NCI-H2029 treated with DMSO at 0.1 percent for 48 hours (cell line): ENCODE measurements at places on chromosomes 12 and 14.

- DNase-seq = no peak
Measured at GRCh38 chr12:9760699-9761418, at the start of gene CD69. Gene CD69, minus strand, starts transcription at chr12:9760901. Its CDS starts 81 bp downstream, at chr12:9760820.

DNA sequence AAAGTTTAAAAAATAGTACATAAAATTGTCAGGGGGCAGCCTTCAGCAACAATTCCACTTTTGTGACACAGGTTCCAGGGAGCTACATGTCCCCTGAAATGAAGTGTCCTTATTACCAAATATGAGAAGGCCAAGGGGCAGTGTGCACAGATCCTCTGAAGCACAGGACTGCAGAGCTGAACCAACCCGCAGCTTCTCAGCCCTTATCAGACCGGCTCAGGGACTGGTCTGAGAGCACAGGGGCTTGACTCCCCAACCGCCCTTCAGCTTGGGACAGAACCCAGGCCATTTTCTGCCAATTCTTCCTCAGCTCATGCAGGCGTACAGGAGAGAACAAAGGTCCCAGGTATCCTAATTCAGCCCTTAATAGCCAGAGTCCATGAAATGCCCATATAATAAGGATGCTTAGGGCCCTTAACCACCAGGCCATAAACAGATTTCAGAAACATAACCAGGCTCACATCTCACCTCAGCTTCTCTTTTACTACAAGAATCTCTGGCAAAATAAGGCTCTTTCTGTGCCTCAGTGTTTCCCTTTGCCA is 221.3 kb downstream of the ANO2 start:
- DNase-seq = no peak

- DNase-seq = no peak
Measured at GRCh38 chr12:67772267-67773169, 124.0 kb downstream of the DYRK2 start.

DNA sequence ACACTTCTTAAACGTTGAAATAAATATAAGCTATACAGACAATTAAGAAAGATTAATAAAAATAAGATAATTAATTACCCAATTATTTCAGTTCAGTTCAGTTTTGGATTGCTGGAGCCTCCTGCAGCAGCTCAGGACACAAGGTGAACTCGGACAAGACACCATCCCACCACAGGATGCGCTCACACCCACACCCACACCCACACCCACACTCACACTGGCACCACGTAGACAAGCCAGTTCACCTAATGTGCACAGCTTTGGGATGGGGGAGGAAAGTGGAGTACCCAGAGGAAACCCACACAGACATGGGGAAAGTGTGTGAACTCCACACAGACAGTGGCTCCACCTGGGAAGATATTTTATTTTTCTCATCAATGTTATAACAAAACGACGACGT is 32.1 kb downstream of the EMP1 start:
- DNase-seq = no peak

DNA sequence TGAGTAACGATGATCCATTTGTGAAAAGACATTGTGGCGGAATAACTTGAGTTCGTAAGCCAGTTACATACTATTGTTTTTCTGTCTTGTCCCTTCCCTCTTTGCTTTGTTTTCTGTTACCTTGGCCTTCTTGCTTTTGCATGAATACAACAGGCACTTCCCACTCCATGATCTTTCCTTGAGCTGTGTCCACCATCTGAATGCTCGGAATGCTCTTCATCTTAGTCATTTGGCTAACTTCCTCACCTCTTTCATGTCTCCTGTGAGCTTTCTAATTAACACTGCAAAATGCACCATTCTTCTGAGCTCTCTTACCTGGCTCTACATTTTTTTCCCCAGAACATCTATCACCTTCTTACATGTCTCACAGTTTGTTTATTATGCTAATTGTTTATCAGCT is 10.0 kb downstream of the KNTC1 start:
- no peak for DNase-seq

- DNase-seq = no peak
Measured at GRCh38 chr14:33972583-33973081, 21.8 kb upstream of the EGLN3 start.

GRCh38 chr12:54033106-54033979 is 493 bp downstream of the HOXC5 start:
- no peak for DNase-seq

GRCh38 chr12:1256285-1256684 is 265.3 kb downstream of the ERC1 start:
- DNase-seq = no peak

GRCh38 chr12:68610370-68611093 is at the start of gene RAP1B:
Gene RAP1B, plus strand, starts transcription at chr12:68610899. Its CDS starts 37,826 bp downstream, at chr12:68648725.
- DNase-seq = peak; percentile 75

GRCh38 chr12:96053476-96054243 is 18.3 kb upstream of the LTA4H start:
- no peak for DNase-seq

GRCh38 chr12:2719392-2719791 is 75.4 kb upstream of the FKBP4 start:
- DNase-seq = no peak

DNA sequence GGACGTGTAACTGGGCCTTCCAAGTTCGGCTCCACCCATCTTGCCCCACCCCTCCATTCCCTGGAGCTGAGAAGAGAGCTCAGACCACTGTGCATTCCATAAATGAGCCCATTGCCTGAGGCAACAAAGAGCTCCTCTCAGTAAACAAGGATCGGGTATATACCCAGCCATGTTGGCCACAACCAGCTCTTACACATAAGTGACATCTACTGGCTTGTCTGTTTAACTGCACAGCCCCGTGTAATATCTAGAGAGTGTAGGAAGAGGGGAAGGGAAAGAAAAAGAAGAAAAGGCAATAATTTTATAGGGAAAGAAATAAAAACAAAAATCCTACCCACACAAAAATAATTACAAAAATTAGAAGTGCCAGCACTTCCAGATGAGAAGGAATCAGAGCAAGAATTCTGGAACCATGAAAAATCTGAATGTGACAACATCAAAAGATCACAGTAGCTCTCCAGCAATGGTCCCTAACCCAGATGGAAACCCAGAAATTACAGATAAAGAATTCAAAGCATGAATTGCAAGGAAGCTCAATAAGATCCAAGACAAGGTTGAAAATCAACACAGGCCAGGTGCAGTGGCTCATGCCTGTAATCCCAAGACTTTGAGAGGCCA is 308.1 kb downstream of the RPAP3 start:
- DNase-seq = no peak

GRCh38 chr12:10048526-10048925 is 18.0 kb downstream of the CLEC9A start:
- no peak for DNase-seq
